ENCODE measurements at places on chromosomes 11 and 22. TPM values are rescaled to one million over a fixed set of nuclear protein-coding genes. Genes with fewer than 3 reads are reported as not detected.

DNA sequence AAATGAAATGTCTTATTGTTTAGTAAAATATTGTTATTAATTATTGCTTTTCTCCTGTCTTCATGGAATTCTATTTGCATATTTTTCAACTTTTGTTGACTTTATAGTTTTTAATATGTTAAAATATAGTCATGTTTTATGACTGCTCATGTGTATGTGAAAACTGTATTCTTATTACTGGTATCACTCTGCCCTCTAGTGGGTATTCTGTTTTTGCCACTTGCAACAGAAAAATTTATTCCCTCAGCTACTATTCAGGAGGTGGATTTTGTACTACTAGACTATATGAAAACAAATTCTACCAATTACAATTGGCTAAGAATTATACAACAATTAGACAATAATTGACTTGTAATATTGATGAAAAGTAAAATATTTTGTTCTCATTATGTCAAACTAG is 45.0 kb downstream of the OR4C6 start:
- DNase-seq = no peak

- no peak for DNase-seq
Measured at GRCh38 chr11:93993747-93994146, 27.4 kb upstream of the HEPHL1 start.

The C1QTNF5 gene
- polyA plus RNA-seq = 34.3 TPM

DNA sequence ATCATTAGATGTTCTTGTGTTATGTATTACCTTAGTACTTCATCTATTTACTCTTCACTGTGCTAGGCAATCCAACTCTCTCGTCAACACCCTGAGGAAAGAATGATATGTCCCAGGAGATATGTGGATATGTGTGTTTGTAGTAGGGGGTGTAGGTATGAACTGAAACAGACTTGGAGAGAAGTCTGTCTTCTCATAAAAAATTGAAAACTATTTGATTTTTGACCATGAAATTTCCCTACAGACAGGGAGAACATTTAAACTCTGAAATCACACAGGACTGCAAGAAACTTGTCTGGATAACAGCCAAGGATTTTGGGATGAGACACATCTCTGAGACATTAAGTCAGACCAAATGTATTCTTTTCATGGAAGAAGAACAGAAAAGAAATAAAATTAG is 967.0 kb upstream of the FAT3 start:
- DNase-seq = no peak

GRCh38 chr11:82092904-82093303 is 640.8 kb downstream of the FAM181B start:
- no peak for DNase-seq

DNA sequence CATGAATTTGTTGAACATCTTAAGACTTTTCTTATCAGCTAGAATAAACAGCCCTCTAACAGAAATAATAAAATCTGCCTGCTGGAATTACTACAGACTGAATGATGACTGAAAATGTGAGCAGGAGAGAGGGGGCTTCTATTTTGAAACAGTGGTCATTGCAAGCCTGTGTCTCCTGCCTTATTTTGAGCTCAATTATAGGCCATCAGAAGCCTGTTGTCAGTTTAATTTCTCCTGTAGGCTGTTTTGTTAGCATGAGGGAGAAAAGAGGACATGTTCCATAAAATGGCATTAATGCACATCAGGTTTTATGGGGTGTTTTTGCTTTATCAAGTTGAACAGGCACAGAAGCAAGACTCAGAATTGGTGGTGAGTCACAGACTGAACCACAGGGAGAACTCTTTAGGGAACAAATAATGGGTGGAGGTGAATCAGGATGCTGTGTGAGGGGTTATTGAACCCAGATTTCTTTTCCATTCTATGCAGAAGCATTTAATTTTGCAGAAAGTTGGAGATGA is 129.1 kb downstream of the PARVA start:
- no peak for DNase-seq

DNA sequence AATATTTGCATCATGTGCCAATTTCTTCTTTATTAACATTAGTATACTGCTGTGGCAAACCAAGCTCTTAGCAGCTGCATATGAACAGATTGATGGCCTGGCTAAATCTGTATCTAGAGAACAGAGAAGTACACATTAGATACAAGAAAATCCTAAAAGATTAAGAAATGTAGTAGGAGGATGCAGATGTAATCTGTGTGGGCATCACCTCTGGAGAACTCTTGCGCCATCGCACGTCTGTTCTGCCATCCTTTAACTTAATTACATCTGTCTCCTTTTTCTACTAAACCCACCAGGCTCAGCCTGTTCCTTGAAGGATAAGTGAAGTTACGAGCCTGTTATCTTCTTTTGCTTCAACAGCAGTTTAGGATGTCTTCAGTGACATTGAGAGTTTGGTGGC is 196.4 kb upstream of the PITPNB start:
- no peak for DNase-seq

DNA sequence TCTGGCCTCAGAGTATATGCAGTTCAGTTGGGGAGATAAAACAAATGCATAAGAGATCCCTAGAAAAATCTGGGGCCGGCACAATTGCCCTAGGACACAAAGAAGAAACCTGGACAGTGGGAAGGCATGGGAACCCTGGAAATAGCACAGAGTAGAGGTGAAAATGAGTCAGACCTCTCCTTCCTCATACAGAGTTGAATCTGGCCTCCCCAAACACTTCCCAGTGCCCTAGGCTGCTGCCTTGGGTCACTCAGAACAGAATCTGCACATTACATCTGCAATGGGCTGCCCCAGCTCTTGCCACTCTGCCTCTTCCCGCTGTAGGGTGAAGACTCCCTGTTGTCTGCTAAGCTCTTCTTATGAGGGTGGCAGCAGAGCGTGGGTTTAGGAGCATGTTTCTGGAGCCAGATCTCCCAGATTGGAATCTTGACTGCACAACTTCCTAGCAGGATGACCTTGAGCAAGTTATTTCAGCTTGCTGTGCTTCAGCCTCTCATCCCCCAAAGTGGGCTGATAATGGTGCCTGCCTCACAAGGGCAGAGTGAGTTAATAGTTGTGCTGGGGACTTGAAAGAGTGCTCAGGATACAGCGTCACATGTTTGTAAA is 47.1 kb upstream of the NECTIN1 start:
- no peak for DNase-seq

The GSTT4 gene
- polyA plus RNA-seq = not detected

The KIF18A gene
- 11.3 TPM for polyA plus RNA-seq

GRCh38 chr11:35631891-35632290 is 13.6 kb downstream of the FJX1 start:
- no peak for DNase-seq

GRCh38 chr11:105344938-105345337 is 205.4 kb upstream of the CARD18 start:
- no peak for DNase-seq

The ROM1 gene
- 3.3 TPM for polyA plus RNA-seq

- DNase-seq = no peak
Measured at GRCh38 chr11:121163658-121164308, 62.7 kb downstream of the TECTA start.

The CAVIN3 gene
- polyA plus RNA-seq = 12.3 TPM

- DNase-seq = no peak
Measured at GRCh38 chr11:72397333-72397732, 37.0 kb downstream of the CLPB start.

- DNase-seq = no peak
Measured at GRCh38 chr11:10309163-10310093, 4.6 kb downstream of the ADM start.

DNA sequence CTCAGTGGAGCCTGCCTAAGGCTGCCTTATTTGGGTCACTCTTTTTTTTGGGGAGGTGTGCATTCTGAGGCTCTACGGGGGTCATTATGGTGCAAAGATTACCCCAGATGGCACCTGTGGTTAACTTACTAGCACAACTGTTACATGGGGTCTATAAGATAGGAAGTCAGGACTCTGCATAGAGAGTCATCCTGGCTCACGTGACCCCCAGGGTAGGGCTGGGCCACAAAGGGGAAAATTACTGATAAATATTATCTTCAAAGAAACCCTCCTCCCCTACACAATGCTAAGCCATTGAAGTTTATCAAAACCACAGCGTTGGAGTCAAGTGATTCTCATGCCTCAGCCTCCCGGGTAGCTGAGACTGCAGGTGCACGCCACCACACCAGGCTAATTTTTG is 397.1 kb downstream of the MN1 start:
- DNase-seq = no peak

DNA sequence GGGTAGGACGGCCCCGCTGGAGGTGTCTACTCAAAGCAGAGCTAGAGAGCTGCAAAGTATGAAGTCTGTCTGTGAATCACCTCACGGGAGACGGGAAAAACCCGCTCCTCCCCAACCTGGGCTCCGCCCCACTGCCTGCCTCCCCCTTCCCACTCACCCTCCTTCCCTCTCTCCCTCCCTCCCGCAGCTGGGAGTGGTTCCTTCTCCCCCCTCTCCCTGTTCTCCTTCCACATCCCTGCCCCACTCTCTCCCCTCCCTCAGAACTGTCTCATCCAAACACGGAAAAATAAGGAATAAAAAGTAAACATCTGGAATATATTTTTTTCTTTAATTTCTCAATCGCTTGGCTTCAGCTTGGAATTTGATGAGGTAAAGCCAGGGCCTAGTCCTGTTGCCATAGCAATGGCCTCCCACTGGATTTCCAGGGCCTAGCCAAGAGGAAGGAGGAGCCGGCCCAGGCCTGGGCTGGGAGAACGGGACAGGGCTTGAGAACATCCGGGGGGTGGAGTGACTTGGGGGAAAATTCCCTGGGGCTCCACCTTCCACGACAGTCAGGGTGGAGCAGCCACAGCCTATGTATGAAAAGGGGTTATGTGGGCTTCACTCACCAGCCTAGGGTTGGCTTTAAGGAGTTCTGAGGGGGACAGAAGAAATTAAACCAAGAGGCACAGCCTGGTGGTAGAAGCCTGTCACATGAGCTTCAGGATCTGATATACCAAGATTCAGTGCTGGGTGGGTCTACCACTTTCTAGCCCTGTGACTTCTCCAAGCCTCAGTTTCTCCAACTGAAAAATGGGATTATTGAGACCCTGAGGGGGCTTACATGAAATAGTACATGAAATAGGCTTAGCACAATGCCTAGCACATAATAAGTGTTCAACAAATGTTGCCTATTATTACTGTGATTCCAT is 2.2 kb downstream of the TNKS1BP1 start:
- peak; percentile 69 for DNase-seq

DNA sequence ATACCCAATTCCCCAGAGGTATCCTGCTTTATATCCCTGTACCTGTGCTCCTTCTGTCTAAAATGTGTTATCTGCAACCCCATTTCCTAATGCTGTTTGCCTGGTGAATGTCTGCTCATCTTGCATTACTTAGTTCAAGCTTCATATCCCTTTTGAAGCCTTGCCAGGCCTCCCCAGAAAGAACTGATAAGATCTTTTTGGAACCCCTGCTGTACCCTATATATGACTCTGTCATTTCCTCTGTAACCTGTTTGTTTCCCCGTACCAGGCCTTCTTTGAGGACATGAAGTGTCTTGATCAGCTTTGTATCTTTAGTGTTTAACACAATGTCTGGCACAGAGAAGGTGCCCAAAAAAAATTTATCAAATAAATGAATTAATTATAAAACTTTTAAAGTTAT is 77.6 kb downstream of the LIF start:
- no peak for DNase-seq

- no peak for DNase-seq
Measured at GRCh38 chr11:74751303-74751702, 2.7 kb downstream of the RNF169 start.

GRCh38 chr11:11461473-11461872 is 108.4 kb upstream of the CSNK2A3 start:
- no peak for DNase-seq

Measured in left renal pelvis (tissue), 4 donors.